ENCODE measurements at places on chromosomes 2 and 18.

DNA sequence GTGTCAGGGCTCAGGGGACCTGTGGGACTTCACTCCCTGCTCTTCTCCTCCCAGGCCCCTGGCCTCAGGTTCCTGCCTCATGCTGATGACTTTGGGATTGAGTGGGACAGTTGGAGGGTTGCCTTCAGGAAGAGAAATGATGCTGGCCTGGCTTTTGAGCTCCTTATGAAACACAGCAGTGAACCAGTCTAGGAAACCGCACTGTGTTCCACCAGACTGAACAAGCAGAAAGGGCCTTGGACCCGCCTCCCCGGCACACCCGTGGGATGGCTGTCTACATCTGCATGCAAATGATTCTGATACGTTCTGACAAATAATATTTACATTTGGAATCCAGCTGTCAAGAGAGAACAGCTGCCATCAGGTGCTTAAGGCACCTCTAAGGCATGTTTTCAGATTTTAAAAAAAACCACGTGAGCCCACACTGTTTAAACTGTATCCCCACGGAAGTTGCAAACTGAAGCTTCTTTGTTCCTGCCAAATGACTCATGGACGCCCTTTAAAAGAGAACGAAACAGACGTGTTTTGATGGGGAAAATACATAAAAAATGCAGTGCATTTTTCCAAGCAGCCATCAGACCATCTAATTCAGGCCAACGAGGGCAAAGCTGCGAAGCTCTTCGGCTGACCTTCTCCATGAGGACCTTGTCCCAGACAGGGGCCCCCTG lies 27.6 kb upstream of the ASAP2 start:
- no peak for DNase-seq

- DNase-seq, result no peak
Observed at GRCh38 chr2:212936572-212936971, 214.8 kb downstream of the IKZF2 start.

GRCh38 chr2:200591308-200591707 lies 5.5 kb downstream of the AOX1 start:
- no peak for DNase-seq

DNA sequence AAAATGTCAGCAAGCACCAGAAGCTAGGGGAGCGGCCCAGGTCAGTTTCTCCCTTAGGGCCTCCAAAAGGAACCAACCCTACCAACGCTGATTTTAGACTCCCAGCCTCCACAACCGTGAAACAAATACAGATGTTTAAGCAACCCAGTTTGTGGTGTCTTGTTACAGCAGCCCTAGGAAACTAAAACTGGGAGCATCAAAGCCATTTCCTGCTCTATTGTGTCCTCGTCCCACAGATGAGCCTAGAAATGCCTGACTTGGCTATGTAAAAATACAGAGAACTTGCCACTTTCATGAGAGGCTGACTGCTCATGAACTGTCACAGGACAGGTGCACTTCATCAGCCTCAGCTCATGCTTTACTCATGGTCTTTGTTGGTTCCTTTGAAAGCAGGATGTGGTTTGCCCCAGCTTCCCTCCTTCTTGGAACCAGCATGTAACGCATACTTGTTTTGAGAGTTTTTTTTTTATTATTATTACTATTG lies 97.6 kb upstream of the SLC39A10 start:
- DNase-seq, result no peak

- DNase-seq, result no peak
Observed at GRCh38 chr2:191255756-191256312, 10.6 kb downstream of the MYO1B start.

- no peak for DNase-seq
Observed at GRCh38 chr2:69750246-69750645, 8.3 kb downstream of the ANXA4 start.

- no peak for DNase-seq
Observed at GRCh38 chr2:170222842-170223241, 44.9 kb downstream of the MYO3B start.

- no peak for DNase-seq
Observed at GRCh38 chr2:33511141-33511540, 34.7 kb downstream of the RASGRP3 start.

DNA sequence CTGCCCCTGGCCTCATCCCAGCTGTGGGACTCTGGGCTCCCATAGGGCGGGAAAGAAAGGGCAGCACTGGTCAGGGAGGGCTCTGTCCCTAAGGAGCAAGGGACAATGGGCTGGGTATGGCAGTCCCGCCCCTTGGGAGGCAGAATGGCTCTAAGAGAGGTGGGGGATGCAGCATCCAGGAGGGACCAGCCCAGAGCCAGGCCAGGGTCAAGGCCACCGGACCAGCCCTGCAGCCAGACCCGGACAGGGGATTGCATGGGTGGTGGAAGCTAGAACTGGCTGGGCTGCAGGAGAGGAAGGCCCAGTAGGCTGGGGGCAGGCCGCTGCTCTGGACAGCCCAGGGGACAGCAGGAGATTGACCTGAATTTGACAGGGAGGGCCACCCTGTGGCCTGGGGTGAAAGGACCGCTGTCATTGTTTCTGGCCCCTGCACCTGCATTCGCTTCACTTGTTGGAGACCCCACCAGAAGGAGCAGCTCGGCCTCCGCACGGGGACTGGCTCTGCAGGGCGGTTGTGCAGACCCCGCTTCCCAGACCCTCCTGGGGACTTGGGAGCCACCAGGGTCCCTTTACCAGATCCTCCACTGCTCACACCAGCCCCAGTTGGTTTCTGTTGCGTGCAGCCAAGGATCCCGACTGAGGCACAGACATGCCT lies 14.6 kb downstream of the RAMP1 start:
- no peak for DNase-seq

GRCh38 chr2:141957321-141957720 lies 173.5 kb downstream of the LRP1B start:
- DNase-seq, result no peak

DNA sequence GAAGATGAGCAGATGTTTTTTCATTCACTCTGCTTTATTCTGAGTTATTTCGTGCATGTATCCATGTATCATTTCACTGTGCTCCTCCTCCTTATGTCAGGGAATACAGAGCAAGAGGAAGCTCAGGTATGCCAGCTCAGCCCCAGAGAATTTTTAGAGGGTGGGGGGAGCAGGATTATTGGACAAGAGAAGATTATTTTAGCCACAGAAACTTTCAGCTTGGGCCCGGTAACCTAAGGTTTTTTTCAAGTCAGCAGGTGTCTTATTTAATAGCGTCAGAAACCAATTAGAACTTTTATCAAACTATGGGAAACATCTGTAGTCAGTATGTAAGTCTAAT lies 232.9 kb upstream of the SIX3 start:
- DNase-seq, result no peak

- no peak for DNase-seq
Observed at GRCh38 chr2:98804736-98805135, 73.8 kb upstream of the MGAT4A start.

- DNase-seq, result no peak
Observed at GRCh38 chr2:188410504-188411235, 119.0 kb downstream of the GULP1 start.

GRCh38 chr2:125935559-125935958 lies 720.4 kb upstream of the GYPC start:
- no peak for DNase-seq

DNA sequence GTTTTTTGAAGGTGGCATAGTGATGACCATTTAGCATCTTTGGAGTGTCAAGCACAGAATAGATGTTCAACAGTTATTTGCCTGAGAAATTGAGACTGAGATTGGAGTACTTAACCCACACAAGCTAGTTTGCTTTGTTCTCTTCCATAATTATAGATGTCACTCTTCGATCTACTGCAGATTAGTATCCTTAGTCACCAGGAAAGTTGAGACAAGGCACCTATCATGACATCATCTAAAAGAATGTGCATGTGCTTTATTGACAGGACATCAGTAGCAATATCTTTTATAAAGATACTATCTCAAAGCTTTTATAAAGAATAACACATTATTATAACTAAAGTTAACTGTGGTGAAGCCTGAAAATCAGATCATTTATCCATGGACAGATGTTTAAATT lies 6.4 kb downstream of the VRK2 start:
- no peak for DNase-seq

DNA sequence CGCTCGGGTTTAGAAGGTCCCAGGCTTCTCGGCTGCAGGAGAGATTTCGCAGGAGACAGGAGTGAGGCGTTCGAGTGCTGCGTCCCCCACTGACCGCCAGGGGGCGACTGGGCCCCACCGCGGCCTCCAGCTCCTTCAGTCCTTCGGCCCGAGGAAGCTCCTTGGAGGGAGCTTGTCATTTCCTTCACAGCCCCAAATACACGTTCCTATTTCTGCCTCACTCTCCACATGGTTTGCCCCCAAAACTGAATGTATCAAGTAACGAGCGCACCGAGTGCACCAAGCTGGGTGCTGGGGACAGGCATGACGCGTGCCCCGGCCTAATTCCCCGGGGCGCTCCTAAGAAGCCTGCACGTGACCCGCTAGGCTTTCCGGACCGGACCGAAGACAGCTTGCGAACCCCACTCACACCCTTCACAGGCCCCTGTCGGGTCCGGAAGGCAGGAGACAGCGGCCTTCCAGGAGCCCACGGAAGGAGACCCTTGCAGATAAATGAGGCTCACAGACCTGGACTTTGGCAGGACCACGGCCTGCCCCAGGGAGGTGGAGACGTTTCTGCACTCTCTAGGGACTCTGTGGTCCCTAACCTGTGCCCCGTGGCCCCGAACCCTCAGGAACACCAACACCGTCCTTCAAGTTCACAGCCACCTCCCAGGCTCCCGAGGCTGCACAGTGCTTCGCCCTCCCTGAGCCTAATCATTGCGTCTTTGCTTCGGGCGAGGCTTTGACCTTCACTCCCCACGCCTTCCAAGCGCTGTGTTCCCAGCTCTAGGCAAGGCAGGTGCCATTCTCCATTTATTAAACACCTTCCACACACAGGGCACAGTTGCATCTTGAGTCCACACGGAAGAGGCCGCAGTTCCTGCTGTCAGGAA lies 13.0 kb upstream of the FAHD2A start:
- peak; percentile 49 for DNase-seq

DNA sequence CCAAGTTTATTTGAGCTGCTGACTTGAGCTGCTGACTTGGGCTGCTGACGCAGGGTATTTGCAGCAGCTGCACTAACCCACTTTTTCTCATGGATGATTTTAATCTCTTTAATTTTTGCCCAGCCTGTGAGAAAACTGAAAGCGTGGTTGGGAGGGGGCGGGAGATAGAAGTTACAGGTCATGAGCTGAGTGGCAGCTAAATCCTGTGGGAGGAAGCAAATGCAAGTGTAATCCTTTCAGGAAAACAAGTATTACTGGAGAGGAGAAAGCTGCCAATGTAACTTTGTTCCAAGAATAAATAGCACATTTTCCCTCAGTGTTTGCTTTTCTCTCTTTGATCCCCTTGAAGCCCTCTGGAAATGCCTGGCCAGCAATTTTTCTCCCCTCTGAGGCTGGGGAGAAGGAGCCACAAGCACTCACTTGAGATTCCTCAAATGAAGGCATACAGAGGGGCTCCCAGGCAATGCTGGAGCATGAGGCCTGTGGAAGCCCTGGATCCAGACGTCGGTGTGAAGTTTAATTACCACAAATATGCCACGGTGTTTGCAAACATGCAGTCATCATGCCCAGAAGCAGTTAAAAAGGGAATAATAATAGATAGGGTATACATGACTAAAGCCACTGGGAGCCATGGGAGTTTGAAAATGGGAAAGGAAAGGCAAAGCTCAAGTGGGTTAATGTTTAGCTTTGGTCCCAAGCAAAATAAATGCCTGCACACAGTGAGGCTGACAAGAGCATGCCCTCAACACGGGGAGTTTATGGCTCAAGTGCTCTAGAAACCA lies 10.4 kb upstream of the EVA1A start:
- no peak for DNase-seq

DNA sequence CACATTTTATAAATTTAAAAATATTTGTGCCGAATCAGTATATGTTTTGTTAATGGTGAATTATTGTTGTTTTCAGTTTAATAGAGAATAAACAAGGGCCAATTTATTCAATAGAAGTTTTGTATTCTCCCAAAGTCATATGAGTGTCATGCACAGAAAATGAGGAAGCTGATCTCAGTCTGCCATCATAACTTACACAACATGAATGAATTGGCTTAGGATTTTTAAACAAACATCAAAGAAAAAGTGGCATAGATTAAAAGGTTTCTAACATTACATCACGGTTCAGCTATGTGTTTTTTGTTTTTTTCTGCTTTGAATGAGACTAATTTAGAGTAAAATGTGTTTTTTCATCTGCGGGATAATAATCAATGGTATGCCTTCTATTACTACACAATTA lies 123.4 kb upstream of the CTNNA2 start:
- DNase-seq, result no peak

DNA sequence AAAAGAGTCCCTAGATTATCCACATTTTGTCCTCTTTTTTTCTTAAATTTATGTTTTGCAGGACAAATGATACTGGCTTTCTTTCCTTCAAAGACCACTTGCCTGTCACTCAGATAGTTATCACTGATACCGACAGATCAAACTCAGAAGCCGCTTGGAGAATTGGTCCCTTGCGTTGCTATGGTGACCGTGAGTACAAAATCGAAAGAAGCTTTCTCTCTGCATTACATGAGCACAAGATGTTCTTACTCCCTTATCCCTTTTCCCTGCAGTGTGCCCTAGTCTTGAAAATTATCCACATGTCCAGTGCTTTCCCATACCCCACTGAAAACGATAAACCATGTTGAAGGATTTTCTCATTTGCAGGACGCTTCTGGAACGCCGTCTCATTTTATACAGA lies 738.5 kb downstream of the CNTNAP5 start:
- DNase-seq, result no peak

- no peak for DNase-seq
Observed at GRCh38 chr2:102037681-102038080, 45.9 kb downstream of the IL1R2 start.

GRCh38 chr2:65331336-65332025 lies 100.9 kb downstream of the SPRED2 start:
- no peak for DNase-seq

GRCh38 chr2:73947412-73948018 lies 20.8 kb downstream of the DGUOK start:
- no peak for DNase-seq

- no peak for DNase-seq
Observed at GRCh38 chr2:69271831-69272257, 115.2 kb downstream of the GFPT1 start.

GRCh38 chr2:150409196-150409595 lies 78.3 kb downstream of the RND3 start:
- no peak for DNase-seq

- DNase-seq, result no peak
Observed at GRCh38 chr18:70363861-70364260, 75.0 kb downstream of the SOCS6 start.

DNA sequence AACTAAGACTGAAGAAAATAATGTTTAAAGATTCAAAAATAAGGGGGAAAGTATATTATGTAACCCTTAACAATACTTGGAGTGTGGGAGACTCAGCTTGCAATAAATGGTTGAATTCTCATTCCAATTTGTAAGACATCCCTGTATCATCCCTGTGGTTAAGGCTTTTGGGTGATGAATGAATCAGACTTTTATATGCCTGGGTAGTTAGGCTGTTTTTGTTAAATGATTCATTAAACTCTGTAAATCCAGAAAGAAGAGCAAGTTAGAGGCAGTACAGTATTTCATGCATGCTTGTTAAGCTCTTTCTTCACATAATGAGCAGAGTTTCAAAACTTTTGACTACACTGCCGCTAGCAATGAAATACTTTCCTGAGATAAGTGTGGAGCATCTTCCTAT lies 948.8 kb downstream of the SOCS6 start:
- DNase-seq, result no peak
